ENCODE measurements at places on chromosomes 12 and 14.

DNA sequence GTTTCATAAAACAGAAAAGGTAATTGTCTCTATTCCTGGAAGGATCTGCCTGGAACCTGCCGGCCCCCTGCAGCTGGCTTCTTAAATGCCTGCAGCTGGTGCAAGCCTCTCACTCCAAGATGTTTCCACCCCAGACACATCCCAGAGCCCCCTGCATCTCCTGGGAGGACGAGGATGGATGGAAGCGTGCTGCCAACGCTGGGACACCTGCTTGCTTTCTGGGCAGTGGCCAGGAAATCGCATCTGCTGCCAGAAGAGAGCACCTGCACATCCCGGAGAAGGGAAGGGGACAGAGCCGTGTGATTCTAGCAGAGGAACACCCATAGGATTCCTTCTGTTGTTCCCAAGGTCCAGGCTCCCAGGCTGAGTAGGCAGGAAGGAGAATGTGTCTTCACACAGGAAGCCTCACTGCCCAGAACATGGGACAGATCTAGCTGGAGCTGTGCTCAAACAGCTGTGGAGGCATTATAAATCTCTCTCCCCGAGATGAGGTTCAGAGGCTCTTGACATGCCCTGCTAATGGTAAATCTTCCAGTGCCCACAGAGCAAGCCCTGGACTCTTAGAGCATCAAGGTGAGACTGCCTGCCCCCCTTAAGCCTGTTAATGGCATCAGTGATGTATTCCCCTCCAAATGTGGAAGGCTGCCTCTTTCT, 138.8 kb upstream of the MAP1LC3B2 start:
- DNase-seq: no peak

- DNase-seq: no peak
These were observed 57.1 kb downstream of the VWF start for GRCh38 chr12:6067152-6067916.

DNA sequence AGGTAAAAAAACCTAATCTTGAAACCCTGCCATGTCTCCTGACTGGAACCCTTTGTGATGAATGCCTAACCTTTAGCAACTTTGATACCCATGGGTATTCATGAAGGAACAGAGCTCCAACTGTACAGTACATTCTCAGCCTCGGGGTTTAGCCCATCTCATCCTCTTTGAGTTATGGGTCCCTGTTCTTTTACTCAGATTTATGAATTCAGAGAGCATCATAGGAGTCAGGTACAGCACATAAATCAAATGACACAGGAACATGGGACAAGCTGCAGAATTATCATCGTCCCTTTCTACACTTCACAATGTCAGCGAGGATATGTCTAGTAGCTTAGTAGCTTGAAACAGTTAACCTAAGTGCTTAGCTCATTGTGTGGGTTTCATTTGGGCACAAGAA, 527.4 kb downstream of the NOVA1 start:
- no peak for DNase-seq

GRCh38 chr12:84785951-84786350, 126.6 kb downstream of the SLC6A15 start:
- DNase-seq: no peak

GRCh38 chr12:39723831-39724230, 104.2 kb upstream of the ABCD2 start:
- DNase-seq: no peak

GRCh38 chr12:89721291-89721987, 12.8 kb upstream of the ATP2B1 start:
- DNase-seq: peak; percentile 34

DNA sequence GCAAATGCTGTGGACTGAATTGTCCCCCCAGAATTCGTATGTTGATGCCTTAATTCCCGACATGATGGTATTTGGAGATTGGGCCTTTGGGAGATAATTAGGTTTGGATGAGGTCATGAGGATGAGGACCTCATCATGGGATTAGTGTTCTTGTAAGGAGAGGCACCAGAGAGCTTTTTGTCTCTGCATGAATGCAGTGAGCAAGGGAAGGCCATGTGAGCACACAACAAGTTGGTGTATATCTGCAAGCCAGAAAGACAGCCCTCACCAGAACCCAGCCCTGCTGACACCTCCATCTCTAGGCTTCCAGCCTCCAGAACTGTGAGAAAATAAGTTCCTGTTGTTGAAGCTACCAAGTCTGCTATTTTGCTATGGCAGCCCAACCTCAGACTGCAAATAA, 51.9 kb upstream of the SMCO2 start:
- no peak for DNase-seq

GRCh38 chr12:31600252-31600651, 9.3 kb upstream of the DENND5B start:
- DNase-seq: no peak

DNA sequence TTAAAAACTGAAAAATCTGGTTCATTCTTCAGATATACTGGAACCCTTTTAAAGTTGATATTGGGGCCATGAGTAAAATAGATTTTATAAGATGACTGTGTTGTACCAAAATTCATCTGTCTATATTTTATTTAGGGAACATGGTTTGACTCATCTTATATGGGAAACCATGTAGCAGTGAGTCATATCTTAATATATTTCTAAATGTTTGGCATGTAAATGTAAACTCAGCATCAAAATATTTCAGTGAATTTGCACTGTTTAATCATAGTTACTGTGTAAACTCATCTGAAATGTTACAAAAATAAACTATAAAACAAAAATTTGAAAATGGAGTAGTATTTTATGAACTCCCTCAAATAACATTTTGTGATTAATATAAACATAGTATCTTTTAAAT, 14.2 kb downstream of the PTGER2 start:
- DNase-seq: no peak

GRCh38 chr12:116959845-116960514, 49.2 kb downstream of the FBXW8 start:
- DNase-seq: peak; percentile 40

All from GM12878 (cell line).